ENCODE measurements at places on chromosomes 12 and 14.
A peak's percentile ranks its signal among the peaks of the same experiment; 100 is the strongest.

GRCh38 chr12:2666411-2666810 lies 128.4 kb upstream of the FKBP4 start:
- no peak overlapping the region for H3K27ac ChIP-seq
- H3K27me3 ChIP-seq: no peaks in the 10 kb centered on the region
- no peaks in the 10 kb centered on the region for H3K4me1 ChIP-seq
- DNase-seq: no peak
- no peaks in the 10 kb centered on the region for H3K36me3 ChIP-seq

DNA sequence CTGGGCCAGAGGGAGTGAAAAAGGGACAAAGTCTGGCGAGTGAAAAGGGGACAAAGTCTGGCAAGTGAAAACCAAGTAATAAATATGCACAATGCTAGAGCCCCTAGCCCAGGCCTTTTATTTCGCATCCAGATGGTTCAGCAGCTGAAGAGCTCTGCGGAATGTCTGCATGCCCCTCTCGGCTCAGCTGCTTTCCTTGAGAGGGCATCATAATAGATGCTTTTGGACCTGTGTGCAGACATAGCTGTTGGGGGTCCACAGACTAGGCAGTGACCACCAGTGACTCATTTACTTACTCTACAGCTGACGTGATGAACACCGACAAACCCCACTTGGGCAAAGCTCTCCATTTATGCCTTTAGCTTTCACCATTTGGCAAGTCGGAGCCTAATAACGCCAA lies 4.3 kb downstream of the NIN start:
- peaks cover 62% of the 10 kb centered on the region for H3K4me1 ChIP-seq
- no peaks in the 10 kb centered on the region for H3K36me3 ChIP-seq
- no peak for DNase-seq

- H3K27me3 ChIP-seq: no peaks in the 10 kb centered on the region
- H3K27ac ChIP-seq: no peak overlapping the region
- DNase-seq: no peak
- no peaks in the 10 kb centered on the region for H3K4me1 ChIP-seq
- H3K36me3 ChIP-seq: no peaks in the 10 kb centered on the region
These were observed 53.0 kb downstream of the NPAS3 start for GRCh38 chr14:32991691-32992090.

GRCh38 chr14:102690509-102691286 lies 86.6 kb upstream of the TRAF3 start:
- no peaks in the 10 kb centered on the region for H3K27me3 ChIP-seq
- H3K36me3 ChIP-seq: no peaks in the 10 kb centered on the region
- no peak for DNase-seq

DNA sequence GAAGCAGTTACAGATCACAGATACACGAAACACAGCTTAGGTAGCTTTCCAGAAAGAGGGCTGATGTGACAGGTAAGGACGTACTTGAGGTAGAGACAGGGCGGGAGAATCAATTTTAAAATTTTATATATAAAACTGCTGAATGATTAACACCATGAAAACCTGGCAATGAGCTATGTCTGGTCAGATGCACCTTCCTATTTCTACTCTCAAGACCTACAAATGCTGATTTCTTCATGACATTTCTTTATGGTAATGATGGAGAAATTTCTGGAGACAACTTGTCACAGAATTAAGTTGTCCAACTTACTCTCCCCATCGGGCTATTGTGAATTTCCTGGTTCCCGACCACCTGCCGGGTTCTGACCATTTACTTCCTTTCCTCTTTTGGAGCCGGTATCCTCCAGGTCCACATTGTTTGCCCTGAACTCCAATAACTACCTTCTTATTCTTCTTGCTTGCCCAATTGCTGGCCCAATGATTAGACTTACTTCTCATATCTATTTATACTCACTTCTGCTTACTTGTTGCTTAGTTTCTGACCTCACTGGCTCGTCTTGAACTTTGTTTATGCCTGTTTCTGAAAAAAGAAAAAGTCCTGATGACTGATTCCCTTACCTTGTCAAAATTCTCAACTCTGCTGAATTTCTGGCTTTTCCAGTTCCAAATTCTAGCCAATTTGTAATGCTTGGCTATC lies 12.8 kb upstream of the ATP2B1 start:
- no peaks in the 10 kb centered on the region for H3K27me3 ChIP-seq
- no peaks in the 10 kb centered on the region for H3K36me3 ChIP-seq
- H3K27ac ChIP-seq: no peak overlapping the region
- no peak overlapping the region for H3K4me3 ChIP-seq

DNA sequence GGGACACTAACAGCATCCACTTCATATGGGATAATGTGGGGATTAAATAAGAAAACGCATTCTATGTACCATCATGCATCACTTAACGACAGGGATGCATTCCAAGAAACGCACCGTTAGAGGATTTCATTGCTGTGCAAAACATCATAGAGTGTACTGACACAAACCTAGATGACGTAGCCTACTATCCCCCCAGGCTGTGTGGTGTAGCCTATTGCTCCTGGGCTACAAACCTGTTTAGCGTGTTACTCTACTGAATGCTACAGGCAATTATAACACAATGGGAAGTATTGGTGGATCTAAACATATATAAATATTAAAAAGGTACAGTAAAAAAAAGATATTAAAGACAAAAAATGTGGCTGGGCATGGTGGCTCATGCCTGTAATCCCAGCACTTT lies 230.6 kb downstream of the KSR2 start:
- H3K4me3 ChIP-seq: no peak overlapping the region
- no peaks in the 10 kb centered on the region for H3K36me3 ChIP-seq
- H3K27ac ChIP-seq: no peak overlapping the region
- H3K4me1 ChIP-seq: no peaks in the 10 kb centered on the region
- H3K27me3 ChIP-seq: no peaks in the 10 kb centered on the region

- H3K36me3 ChIP-seq: no peaks in the 10 kb centered on the region
- DNase-seq: no peak
- no peak overlapping the region for H3K4me3 ChIP-seq
- no peaks in the 10 kb centered on the region for H3K4me1 ChIP-seq
- H3K27ac ChIP-seq: no peak overlapping the region
These were observed 72.7 kb downstream of the NOVA1 start for GRCh38 chr14:26525085-26525484.

- H3K27me3 ChIP-seq: no peaks in the 10 kb centered on the region
- DNase-seq: no peak
- H3K36me3 ChIP-seq: no peaks in the 10 kb centered on the region
These were observed 42.2 kb upstream of the FBXO33 start for GRCh38 chr14:39474416-39474911.

DNA sequence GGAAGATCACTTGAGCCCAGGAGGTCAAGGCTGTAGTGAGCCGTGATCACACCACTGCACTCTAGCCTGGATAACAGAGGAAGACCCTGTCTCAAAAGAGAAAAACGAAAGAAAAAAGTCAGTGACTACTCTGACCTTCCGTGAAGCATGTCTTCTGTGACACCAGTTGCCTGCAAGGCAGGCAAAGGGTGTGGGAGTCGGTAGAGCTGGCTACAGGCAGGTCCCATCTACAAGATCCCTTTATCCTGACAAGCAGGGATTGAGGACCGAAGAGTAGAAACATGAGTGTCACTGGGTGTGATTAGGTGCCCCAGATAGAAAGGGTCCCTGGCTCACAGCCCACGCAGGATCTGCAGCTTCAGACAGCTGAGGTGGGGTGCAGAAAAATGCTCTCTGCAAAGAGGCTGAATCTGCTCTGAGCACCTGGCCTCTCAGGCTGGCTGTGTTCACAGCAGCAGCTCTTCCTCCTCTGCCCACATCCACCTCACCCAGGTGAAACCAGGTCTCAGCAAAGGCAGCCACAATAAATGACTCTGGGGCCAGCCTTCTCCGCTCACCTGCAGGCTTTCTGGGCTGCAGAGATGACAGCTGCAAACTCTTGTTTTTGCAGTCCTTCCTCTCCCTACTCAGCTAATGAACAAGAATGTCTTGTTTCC lies 28.6 kb upstream of the HSP90B1 start:
- peaks cover 38% of the 10 kb centered on the region for H3K4me1 ChIP-seq
- peak overlapping the region; percentile 62 for H3K4me3 ChIP-seq
- H3K36me3 ChIP-seq: no peaks in the 10 kb centered on the region

DNA sequence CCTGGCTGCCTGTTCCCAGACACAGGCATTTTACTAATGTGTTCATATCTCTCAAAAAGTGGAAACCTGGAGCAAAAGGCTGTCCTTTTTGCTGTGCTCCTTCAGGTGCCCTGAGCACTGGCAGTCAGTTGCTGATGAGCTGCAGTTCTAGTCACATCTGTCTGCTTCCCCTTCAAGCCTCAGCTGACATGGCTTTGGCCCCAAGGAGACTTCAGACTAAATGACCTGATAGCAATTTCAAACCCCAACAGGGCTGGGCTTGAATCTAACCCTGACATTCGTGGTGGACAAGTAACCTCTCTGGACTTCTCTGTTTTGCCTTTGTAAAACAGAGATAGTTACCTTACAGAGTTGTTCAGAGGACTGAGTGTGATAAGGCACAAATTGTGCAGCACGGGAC lies 5.7 kb downstream of the SERPINA9 start:
- H3K27ac ChIP-seq: no peak overlapping the region
- DNase-seq: no peak
- no peaks in the 10 kb centered on the region for H3K36me3 ChIP-seq
- H3K27me3 ChIP-seq: no peaks in the 10 kb centered on the region
- no peak overlapping the region for H3K4me3 ChIP-seq

DNA sequence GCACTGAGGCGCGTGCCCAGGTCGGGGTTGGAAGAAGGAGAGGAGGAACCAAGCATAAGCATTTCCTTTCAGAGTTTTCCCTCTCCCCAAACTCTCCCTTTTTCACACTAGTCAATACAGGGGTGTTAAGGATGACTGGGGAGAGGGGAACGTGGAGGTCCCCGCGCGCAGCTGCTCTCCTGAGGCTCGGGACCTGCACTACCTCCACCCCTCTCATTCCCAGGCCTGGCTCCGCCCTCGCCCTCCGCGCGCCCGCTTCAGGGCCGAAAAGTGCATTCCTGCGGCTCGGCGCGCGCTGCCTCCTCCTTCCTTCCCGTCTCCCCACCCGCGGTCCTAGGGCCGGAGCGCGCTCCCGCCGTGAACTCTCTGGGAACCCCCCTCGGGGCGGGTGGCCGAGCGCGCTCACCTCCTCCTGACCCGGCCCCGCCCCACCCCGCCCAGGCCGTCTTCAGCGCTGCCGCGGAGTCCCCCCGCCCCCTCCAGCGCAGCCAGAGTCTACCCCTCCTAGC lies 11.3 kb downstream of the RARG start:
- peak overlapping the region; percentile 93 for H3K27ac ChIP-seq
- H3K4me3 ChIP-seq: peak overlapping the region; percentile 92
- peaks cover 3% of the 10 kb centered on the region for H3K36me3 ChIP-seq
- peaks cover 71% of the 10 kb centered on the region for H3K4me1 ChIP-seq
- no peaks in the 10 kb centered on the region for H3K27me3 ChIP-seq
- DNase-seq: peak; percentile 55

DNA sequence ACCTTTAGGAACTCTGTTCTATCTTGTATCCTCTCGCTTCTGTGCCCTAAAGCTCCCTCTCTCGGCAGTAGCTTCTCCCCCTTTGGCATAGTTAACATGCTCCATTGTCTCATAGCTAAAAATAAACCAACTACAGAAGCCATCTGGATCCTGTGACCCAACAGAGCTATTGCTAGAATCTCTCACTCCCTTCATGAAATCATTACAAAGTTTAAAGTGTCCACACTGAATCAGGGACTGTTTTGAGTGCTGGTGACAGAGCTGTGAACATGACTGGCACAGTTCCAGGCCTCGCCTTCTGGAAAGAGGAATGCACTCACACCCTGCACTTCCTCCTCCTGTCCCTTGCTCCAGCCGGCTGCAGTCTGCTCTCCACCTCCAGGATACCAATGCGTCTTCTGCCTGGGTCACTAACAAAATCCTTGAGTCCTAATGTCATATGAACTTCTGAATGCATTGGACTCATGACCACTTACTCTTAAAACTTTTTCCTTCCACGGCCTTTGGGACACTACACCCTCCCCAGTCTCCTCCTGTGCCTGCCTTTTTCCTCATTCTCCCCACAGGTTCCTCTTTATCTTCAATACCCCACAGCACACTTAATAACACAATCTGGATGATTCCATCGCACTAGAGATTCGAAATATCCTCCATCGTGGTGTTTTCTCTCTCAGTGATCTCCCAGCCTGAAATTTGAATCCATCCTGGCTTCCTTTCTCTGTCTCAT lies 13.2 kb downstream of the PLBD1 start:
- no peaks in the 10 kb centered on the region for H3K36me3 ChIP-seq
- DNase-seq: no peak
- no peaks in the 10 kb centered on the region for H3K4me1 ChIP-seq
- no peak overlapping the region for H3K4me3 ChIP-seq
- H3K27me3 ChIP-seq: no peaks in the 10 kb centered on the region

GRCh38 chr14:35818346-35819115 lies 7.6 kb upstream of the BRMS1L start:
- H3K27ac ChIP-seq: no peak overlapping the region
- DNase-seq: peak; percentile 24
- no peaks in the 10 kb centered on the region for H3K36me3 ChIP-seq
- no peaks in the 10 kb centered on the region for H3K4me1 ChIP-seq
- H3K4me3 ChIP-seq: no peak overlapping the region
- H3K27me3 ChIP-seq: peaks cover 3% of the 10 kb centered on the region

DNA sequence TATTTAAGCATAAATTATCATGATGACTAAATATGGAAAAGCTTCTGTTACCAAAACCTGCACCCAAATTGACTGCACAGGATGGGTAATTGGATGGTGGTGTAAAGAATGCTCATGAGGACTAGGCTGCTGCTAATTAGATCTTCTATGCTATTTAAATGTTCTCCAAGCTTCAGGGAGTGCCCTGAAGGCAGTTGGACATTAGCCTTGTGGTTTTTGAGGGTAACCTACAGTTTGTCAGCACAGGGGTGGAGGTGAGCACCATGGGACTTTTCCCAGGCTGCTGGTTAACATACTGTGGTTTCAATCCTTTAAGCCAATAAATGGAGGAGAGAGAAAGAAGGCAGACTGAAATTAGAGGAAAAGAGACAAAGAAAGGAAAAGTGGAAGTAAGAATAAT lies 145.0 kb downstream of the WIF1 start:
- H3K36me3 ChIP-seq: no peaks in the 10 kb centered on the region
- DNase-seq: no peak

GRCh38 chr12:62660756-62661155 lies 194.1 kb downstream of the MON2 start:
- DNase-seq: no peak
- H3K36me3 ChIP-seq: no peaks in the 10 kb centered on the region
- no peaks in the 10 kb centered on the region for H3K4me1 ChIP-seq
- H3K4me3 ChIP-seq: no peak overlapping the region
- no peak overlapping the region for H3K27ac ChIP-seq

GRCh38 chr12:1638203-1638602 lies 9.2 kb downstream of the WNT5B start:
- no peaks in the 10 kb centered on the region for H3K4me1 ChIP-seq
- no peak overlapping the region for H3K4me3 ChIP-seq
- no peaks in the 10 kb centered on the region for H3K36me3 ChIP-seq
- DNase-seq: no peak
- H3K27me3 ChIP-seq: peaks cover 5% of the 10 kb centered on the region

- H3K4me1 ChIP-seq: no peaks in the 10 kb centered on the region
- H3K27me3 ChIP-seq: no peaks in the 10 kb centered on the region
- DNase-seq: no peak
- H3K27ac ChIP-seq: no peak overlapping the region
These were observed 9.0 kb downstream of the SLC8B1 start for GRCh38 chr12:113325916-113326315.

DNA sequence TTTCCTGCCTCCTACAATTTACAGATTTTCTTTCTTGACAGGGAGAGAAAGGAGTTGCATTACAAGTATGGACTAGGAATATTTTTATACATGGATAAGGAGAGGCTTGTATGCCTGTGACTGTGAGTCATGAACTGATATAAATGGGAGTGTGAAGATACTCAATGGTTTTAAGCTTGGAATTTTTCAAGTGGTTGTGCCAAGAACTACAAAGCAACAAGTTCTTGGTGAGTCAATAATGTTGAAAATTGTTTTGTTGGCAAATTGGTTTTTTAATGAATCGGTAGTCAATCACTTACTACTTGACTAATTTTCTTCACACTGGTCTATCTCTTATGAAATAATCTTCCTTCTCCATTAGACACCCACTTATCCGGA lies 58.9 kb upstream of the HMGA2 start:
- H3K27me3 ChIP-seq: no peaks in the 10 kb centered on the region
- H3K36me3 ChIP-seq: no peaks in the 10 kb centered on the region
- no peaks in the 10 kb centered on the region for H3K4me1 ChIP-seq
- H3K27ac ChIP-seq: no peak overlapping the region
- no peak overlapping the region for H3K4me3 ChIP-seq
